ENCODE measurements at places on chromosomes 4 and X.

GRCh38 chrX:123337886-123338639 lies 154.0 kb downstream of the GRIA3 start:
- no peak for ATAC-seq

DNA sequence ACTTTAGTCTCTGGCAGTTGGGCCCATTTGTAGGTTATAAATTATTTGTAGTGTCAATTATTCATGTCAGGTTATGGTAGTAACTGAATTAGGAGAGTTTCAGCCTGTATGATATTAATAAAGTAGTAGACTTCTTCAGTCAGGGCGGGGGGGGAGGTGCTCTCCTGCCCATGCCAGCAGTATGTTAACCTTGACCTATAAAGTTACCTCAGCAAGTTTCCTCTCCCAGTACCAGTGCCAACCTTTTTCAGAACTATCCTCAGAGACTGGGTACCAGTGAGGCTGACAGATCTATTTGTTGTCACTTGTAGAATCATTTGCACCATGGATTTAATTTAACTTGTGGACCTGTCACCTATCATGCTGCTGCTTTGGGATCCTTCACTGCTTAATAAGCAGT lies 88.0 kb downstream of the PRRG1 start:
- no peak for ATAC-seq

GRCh38 chrX:95435198-95435597 lies 1249.4 kb upstream of the DIAPH2 start:
- ATAC-seq: no peak

DNA sequence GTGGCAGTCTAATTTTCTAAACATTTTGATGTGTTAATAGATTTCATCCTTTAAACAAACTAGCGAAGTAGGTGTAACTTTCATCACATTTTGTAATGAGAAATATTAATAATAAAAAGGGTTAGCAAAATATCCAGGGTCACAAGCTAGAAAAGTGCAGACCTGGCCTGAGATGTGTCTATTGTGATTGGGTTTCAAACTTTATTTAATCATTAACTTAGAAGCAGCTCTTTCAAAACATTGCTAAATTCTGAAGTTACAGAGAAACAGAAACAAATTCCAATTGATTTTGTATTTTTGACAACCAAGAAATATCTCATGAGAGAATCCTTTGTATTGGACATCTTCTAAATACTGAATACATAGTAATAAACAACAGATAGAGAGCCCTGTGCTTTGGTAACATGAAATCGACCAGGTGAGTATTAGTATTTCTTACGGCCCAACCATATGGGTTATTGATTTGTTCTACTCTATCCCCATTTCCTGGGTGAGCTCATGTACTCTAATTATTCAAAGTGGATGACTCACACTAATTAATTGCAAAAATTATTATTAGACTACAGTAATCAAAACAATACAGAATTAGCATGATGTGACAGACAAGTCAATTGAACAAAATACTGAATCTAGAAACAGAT lies 1093.8 kb upstream of the AGA start:
- ATAC-seq: no peak

- no peak for ATAC-seq
Measured at GRCh38 chr4:27779827-27780226, 919.2 kb downstream of the STIM2 start.

DNA sequence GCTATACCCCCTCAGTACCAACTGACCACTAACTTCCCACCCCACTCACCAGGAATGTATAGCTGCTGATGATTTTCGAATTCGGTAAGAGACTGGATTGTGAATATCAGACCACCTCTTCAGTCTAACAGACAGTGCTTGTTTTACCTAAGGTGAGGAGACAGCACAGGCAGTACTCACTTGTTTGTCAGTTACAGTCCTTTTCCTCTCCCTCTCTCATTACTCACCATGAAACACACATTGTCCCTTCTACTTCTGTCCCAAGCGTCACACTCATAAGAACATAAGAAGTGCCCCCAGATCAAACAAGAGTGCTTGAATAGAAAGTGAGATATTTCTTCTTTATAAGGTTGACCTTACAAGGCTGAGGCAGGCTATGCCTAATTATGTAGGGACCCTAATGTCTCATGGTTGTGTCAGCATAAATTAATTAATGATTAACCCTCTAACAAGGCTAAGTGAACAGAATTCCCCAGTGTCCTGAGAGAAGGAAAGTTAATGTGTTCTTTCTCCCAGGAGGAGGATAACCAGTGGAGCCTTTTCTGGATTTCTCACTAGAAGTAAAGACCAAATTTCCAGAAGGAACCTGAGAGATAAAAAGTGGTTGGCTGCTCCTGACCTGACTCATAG lies 32.2 kb downstream of the ZCCHC12 start:
- no peak for ATAC-seq

DNA sequence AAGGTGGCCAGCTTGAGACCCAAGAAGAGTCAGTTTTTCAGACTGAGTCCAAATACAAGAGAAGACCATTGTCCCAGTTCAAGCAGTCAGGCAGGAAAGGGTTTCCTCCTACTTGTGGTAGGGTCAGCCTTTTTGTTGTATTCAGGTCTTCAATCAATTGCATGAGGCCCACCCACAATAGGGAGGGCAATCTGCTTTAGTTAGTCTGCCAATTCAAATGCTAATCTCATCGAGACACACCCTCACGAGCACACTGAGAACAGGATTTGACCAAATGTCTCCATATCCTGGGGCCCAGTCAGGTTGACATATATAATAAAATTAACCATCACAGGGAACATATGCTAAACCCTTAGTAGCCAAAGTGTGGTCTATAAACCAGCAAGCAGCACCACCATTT lies 75.3 kb upstream of the FRMPD3 start:
- no peak for ATAC-seq

DNA sequence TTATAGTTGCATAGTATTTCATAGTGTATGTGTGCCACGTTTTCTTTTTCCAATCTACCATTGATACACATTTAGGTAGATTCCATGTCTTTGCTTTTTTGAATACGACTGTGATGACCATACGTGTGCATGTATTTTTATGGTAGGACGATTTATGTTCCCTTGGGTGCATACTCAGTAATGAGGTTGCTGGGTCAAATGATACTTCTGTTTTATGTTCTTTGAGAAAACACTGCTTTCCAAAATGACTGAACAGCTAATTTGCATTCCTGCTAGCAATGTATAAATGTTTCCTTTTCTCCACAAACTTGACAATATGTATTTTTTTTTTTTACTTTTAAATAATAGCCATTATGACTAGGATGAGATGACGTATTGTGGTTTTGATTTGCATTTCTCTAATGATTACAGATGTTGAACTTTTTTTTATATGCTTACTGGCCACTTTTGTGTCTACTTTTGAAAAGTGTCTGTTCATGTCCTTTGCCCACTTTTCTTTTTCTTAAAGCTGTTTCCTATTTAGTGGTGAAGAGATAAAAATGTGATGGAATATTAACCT lies 969.5 kb upstream of the NDST4 start:
- ATAC-seq: no peak

DNA sequence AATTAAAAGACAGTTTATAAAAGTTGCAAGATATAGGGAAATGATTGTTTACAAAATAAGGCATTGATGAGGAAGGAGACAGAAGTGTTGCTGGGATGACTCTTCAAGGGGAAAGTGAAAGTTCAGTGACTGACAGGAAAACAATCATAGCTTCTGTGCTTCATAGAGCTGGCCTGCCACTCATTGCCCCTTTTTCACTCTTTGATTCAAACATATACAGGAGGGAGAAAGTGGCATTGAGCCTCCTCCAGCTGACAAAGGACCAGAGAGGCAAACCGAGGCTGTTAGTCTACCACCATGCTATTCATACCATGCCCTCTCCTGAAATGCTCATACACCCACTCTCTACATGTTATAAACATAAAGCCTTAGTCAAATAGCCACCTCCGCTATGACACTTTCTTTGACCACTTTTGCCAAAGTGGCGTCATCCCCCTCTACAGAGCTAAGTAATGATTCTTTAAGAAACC lies 79.2 kb upstream of the ATOH1 start:
- ATAC-seq: no peak

DNA sequence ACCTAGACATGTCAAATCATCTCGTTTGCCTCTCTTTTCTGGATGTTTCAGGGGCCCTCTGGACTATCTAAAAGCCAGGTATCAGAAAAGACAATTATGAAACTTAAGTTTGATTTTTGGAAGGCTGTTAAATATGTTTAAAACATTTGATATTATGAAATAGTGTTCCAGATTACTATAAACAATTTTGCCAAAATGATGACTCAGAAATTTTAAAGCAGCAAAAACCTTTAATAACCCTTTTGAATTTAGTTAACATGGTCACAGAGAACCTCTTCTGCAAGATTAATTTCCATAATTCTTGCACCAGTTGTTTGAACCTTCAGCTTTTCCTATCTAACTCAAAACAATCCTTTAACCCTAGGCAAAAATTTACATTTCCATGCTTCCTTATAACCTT lies 18.8 kb upstream of the FAM47E start:
- no peak for ATAC-seq

GRCh38 chr4:135365065-135365464 lies 1163.5 kb upstream of the PABPC4L start:
- peak; percentile 50 for ATAC-seq

DNA sequence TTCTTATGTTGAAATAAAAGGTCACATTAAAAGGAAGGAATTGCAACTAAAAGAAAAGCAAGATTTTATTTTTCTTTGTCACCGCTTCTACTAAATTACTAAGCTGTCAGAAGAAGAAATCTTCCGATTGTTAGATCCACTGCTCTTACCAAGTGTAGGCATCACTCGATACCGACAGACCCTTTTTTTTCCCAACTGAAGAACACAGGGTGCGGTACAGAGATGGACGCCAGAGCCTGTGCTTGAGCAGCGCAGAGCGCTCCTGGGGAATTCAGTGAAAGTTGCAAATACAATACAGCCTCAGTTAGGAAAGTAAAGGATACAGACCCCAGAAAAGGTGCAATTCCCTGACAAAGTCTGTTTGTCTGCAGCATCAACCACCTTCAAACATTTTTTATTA lies 94.9 kb upstream of the WDR17 start:
- no peak for ATAC-seq

- no peak for ATAC-seq
Measured at GRCh38 chr4:45931154-45931553, 192.7 kb downstream of the GABRG1 start.

DNA sequence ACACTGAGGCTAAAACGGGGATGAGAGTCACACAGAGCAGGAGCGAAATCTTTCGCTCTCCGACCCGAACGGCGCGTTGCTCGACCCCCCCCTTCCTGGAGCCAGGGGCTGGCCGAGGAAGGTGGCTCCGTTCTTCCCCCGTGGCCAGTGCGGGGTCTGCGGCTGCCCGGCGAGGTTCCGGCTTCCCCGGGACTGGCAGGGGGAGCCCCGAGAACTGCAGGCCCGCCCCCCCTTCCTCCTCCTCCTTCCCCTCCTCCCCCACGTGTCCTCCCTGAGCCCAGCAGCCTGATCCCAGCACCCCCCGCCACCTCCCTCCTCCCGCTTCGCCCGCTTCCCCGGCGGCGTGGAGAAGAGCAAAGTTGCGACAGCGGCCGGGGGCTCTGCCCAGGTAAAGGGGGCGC lies 2.4 kb upstream of the BCORL1 start:
- no peak for ATAC-seq

GRCh38 chr4:44996276-44996845 lies 270.0 kb upstream of the GNPDA2 start:
- ATAC-seq: no peak

GRCh38 chr4:11343536-11343935 lies 85.2 kb downstream of the HS3ST1 start:
- ATAC-seq: no peak

GRCh38 chr4:119048446-119048845 lies 87.2 kb upstream of the MYOZ2 start:
- no peak for ATAC-seq

GRCh38 chrX:70279081-70279480 lies 2.9 kb upstream of the RAB41 start:
- ATAC-seq: no peak

- no peak for ATAC-seq
Measured at GRCh38 chr4:74330295-74330750, 22.1 kb downstream of the EPGN start.

DNA sequence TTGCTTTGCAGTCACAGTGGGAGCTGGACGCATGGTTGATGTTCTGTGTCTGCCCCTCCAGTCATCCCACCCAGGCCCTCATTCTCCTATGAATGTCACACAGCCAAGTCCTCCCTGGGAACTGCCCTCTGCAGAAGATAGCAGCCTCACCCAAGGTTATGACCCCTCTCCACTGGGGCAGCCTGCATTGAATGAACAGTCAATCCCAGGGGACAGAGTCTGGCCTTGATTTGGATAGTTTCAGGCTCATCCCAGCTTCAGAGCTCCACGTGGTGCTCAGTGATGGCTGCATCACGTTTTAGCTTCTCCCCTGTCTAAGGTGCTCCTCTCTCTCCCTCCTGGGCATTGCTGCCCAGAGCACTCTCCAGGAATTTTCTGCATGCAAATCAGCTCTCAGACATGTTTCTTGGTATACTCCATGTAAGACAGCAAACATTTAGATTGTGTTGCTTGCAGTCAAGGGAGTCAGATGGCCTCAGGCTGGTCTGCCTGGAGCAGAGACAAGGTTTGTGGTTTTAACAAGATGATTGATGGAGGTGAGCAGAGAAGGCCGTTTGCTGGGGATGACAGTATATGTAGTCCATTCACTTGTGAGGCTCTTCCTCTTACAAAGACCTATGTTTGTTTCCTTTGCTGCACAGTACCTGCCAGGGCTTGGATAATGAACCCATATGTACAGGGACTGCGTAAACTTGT lies 56.1 kb upstream of the MSX1 start:
- no peak for ATAC-seq

- ATAC-seq: no peak
Measured at GRCh38 chr4:37591349-37591748, 94.8 kb downstream of the RELL1 start.

- ATAC-seq: peak; percentile 81
Measured at GRCh38 chr4:112083587-112084347, 61.5 kb upstream of the FAM241A start.

- ATAC-seq: no peak
Measured at GRCh38 chrX:10183760-10184159, 27.0 kb downstream of the CLCN4 start.

GRCh38 chr4:163748449-163748848 lies 254.0 kb downstream of the TMA16 start:
- peak; percentile 58 for ATAC-seq

DNA sequence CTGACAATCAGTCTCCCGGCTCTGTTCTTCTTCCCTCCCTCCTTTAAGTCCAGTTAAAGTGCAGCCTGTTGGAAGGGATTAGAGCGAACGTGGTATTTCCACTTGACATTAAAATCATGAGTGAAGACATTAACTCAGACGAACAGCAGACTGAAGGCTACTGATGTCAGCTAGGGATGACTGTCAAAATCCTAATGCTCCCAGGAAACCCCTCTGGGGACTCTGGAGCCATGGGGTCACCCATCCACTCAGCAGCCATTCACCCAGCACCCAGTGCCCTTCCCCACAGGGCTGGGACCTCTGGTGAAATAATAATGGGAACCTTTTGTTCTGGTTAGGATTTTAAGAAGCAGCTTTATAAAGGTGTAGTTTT lies 113.9 kb downstream of the DRD5 start:
- no peak for ATAC-seq

DNA sequence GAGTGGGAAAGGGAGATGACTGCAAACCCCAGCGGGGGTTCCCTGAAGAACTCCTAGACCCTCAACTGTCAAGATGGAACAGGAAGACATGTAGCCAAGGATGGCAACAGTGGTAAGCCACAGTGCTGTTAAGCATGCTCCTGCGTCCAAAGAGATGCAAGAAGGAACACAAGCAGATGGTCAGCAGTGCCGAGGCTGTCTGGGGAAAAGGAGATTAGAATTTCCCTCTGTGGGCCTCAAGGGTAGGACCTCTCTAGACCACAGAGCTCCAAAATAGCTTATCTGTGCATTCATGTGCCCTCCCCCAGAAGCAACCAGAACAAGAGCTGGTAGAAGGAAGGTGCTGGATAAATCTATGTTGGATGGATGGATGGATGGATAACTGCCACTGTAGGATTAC lies 82.0 kb upstream of the CPEB2 start:
- no peak for ATAC-seq

All from SK-N-SH treated with all-trans-retinoic acid at 6 μM for 48 hours (cell line).